Natural killer cell treated with Interleukin-12 subunit alpha and Interleukin-12 subunit beta and Interleukin-15 and Interleukin-18, amount 100 ng/mL, for 72 hours (primary cell): ENCODE measurements at places on chromosomes 6 and 20. TPM values are rescaled to one million over a fixed set of nuclear protein-coding genes. Genes with fewer than 3 reads are reported as not detected.

DNA sequence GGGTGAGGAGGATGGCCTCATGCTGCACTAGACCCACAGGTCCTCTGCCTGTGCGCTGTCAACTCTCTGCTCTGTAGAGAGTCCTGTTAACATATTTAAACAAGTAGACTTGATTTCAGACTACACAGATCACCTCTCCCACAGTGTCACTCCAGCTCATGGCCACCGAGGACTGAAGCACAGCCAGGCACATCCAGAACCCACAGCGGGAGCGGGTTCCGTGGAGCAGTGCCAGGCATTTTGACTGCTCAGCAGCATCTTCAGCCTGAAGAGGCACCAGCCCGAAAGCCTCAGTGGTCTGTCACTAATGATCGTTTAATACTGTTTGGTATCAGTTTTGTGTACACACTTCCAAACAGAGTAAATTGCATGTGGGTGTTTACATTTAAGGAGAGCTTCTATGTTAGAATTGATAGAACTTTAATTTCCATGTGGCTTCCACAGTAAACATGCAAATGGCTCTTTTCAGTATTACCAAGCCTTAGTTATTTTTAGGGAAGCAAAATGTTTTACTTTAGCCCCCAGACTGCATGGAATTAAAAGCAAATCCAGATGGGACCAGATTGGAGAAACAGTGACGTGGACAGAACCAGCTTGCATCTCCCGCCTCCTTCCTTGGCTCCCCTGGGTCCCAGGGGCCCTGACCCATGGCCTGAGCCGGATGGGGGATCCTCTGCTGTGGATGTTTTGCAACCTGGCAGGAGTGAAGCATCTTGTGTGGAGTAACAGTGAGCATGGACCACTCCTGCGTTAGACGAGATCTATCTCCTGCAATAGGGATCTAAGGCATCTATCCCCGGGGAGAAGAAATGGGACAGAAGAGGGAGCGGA lies 196.7 kb upstream of the CDH4 start:
- no peak for DNase-seq

ABHD12 gene
- total RNA-seq = 33.1 TPM

DSTN gene
- 59.1 TPM for total RNA-seq

- no peak for DNase-seq
Observed at GRCh38 chr6:1081551-1082284, 230.2 kb upstream of the FOXQ1 start.

GRCh38 chr6:143018955-143019354 lies 41.7 kb upstream of the AIG1 start:
- no peak for DNase-seq

DNA sequence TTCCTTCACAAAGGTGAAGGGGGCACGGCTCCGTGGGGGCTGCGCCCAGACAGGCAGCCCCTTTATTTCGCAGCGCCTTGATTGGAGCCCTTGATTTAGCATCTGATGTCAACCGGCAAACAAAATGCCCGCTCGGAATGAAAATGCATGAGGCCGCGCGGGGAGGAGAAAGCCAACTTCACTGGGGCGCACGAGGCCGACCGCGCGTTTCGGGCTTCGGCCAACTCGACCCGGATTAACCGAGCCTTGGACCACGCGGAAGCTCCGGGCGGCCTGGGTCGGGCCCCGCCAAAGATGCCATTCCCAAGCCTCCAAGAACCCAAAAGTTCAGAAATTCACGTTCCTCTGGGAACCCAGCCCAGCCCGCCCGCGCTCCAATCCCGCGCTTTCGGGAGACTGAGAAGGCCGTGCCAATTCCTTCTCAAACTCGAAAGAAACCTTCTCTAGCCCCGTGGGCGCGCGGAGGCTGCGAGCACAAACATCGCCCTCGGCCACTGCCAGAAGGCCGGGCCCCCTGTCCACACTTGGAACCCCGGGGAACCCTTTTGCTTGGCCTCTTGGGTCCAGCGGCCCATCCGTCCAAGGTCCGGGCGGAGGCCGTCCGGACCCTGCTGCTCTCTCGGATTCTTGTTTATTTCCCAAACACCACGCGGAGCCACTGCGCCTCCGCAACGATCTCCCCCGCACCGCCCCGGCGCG lies 879 bp upstream of the INSM1 start:
- no peak for DNase-seq

PRPH2 gene
- total RNA-seq = 0.10 TPM
